ENCODE measurements at places on chromosomes 12 and 14.

GRCh38 chr12:115666168-115666567, 611.3 kb downstream of the MED13L start:
- no peak for DNase-seq

DNA sequence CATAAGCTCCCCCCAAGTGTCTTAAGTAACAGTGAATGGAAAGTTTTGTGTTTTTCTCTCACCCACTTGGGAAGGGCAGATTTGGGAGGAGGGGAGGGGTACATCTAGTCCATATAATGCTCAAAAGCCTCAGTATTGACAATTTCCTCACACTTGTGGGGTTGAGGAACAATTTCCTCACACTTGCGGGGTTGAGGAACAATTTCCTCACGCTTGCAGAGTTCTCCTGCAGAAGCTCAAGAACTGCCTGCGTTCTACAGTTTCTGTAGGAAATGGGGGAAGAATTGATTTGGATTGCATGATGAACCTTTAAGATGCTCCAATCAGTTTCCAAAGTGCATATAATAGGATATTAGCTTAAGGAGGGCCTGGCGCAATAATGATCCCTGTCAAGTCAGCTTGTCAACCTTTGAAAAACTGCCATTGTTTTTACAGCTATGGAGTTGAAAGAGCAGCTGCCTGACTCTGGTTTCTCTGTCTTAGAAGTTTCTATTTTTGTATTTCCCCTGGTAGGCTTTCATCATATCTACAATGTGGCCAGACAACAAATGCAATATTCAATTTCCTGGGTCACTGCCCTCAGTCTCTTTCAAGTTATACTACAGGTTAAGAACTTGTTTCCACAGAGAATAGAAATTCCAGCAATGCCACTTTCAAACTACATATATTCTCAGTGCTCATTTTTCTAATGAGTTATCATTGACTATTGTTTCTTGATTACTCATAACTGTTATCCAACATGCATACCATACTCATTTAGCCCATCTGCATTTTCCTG, 66.5 kb downstream of the PLEKHG7 start:
- no peak for DNase-seq

GRCh38 chr14:81303258-81303935, 82.6 kb upstream of the GTF2A1 start:
- no peak for DNase-seq

DNA sequence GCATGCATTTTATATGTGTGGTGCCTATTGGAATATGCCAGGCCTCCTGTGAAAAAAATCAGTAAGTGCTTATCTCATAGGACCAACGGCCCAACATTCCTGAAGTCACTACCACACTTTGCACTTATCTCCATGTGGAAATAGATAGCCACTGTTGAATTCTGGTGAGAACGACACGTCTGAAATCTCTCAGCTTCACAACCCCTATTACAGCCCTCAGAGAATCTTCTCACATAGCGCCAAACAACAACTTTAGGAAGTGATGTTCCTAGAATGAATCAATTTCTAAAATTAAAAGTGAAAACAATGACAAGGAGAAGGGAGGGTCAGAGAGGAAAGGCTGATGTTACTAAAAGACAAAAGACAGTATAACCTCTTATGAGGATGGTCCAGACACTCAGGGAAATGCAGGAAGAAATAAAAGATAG, 270.8 kb upstream of the BTG1 start:
- no peak for DNase-seq

DNA sequence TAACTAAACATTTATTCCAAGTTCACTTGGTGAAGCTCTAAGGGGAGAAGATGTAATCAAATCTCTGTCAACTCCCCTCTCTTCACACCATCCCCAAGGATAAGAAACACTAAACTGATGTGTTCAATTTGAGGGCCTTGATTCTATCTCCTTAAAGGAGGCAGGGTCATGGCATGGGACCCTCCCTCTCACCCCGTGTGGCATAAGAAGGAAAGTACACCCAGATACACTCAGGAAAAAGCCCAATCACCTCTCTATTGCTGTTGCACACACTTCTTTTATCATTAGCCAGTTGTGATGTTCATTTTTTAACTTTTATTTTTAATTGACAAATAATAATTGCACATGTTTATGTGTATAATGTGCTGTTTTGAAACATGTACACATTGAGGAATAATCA, 35.1 kb downstream of the WASHC3 start:
- DNase-seq: no peak

GRCh38 chr14:53896726-53897125, 59.9 kb downstream of the BMP4 start:
- DNase-seq: no peak

DNA sequence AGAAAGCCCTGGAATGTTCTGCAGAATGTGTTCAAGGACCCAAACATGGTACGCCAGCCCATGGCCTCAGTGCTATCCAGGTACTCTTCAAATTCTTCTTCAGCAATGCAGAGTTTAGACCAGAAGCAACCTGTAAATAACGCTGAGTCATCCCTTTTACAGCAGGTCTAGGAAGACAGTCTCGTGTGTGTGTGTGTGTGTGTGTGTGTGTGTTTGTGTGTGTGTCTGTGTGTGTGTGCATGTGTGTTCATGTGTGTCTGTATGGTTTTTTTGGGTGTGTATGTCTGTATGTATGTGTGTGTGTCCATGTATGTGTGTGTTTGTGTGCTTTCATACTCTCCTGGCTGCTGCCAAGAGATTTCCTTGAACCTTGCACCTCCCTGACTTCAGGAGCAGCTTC, 60.1 kb upstream of the RFX4 start:
- DNase-seq: no peak

DNA sequence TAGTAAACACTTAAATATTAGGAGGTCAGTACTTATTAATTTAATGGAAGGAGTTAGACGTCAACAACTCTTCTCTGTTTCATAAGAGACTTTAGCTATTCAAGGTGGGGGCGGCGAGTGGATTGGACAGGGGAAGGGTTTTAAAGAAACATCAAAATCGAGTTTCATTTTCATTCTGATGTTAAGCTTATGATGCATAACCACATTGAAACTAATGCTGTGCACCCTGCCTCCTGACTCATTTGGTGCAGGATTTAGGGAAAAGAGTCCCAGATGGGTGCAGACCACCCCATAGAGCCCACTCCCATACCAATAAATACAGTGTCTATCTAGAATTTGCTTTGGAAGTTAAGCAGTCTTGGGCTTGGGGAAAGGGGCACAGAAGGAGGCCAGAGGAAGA, 7.4 kb downstream of the ZBTB39 start:
- DNase-seq: no peak

GRCh38 chr12:95326445-95326844, 108.8 kb downstream of the VEZT start:
- no peak for DNase-seq

- no peak for DNase-seq
Observed at GRCh38 chr12:77594366-77594765, 236.3 kb upstream of the NAV3 start.

GRCh38 chr14:38808734-38809455, 294.1 kb downstream of the SEC23A start:
- no peak for DNase-seq

DNA sequence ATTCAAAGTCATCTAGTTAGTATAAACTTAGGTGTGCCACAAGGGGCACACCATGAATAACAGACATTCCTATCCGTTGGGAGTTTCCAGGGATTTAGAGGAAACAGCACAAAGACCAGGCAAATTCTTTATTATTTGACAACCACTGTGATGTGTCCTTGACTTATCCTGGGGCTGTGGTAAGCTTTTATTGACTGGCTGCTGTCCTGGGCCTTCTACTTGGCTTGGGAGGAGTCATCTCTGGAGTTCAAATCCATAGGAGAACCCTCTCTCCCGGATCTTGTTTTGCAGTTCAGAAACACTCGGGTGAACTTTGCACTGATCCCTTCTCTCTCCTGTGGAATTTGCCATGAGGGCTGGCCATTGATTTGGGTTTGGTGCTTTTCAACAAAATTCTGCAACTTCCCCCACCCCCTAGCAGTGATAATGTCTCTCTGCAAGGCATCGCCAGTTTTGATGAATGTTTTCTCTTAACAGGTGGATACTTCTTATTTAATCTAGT, 136.3 kb downstream of the ADCK1 start:
- no peak for DNase-seq

- DNase-seq: no peak
Observed at GRCh38 chr12:48866052-48866711, 512 bp upstream of the RND1 start.

- DNase-seq: no peak
Observed at GRCh38 chr12:623172-623864, 39.9 kb downstream of the NINJ2 start.
